Activated CD4-positive, alpha-beta T cell treated with anti-CD3 and anti-CD28 coated beads for 24 hours (primary cell): ENCODE measurements at places on chromosomes 12 and 14.

GRCh38 chr12:72337382-72337781 lies 65.2 kb downstream of the TRHDE start:
- no peak for DNase-seq

DNA sequence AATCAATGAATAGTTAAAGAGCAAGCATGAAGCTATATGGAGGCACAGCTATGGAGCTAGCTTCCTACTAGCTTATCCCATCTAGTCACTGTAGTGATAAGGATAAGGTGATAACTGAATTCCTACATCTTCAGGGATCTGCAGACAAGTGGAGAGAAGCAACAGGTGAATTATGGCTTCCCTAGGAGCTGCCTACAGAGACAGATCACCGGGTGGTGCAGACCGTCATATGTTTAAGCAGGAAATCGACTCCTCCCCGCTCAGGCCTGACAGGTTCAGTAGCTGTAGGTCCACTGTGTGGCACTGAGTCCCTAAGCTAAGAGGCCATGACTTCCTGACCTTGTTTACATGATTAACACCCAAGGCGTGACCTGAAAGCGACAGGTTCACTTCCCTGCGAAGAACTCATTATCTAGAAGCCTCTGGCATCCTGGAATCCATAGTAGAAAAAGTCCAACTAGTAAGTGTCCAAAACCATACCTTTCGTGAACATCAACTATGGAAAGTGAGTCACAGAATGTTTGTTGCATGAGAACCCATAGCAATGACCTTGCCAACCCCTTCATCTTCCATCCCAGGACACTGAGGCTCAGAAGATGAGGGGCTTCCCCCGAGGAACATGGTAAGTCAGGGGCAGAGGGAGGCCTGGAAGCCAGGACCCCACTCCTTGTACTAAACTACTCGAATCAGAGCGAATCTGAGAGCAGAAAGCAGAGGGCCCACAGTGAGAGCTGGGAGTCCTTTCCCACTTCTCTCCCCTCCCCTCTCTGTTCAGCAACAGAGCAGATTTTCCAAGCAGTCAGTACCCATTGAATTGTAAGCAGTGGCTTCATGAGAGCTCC lies 75.4 kb upstream of the CCND2 start:
- DNase-seq = no peak

- DNase-seq = peak; percentile 44
Measured at GRCh38 chr14:56117765-56118610, at the start of gene PELI2. Gene PELI2, plus strand, starts transcription at chr14:56118411. Its CDS starts 250 bp downstream, at chr14:56118661.

DNA sequence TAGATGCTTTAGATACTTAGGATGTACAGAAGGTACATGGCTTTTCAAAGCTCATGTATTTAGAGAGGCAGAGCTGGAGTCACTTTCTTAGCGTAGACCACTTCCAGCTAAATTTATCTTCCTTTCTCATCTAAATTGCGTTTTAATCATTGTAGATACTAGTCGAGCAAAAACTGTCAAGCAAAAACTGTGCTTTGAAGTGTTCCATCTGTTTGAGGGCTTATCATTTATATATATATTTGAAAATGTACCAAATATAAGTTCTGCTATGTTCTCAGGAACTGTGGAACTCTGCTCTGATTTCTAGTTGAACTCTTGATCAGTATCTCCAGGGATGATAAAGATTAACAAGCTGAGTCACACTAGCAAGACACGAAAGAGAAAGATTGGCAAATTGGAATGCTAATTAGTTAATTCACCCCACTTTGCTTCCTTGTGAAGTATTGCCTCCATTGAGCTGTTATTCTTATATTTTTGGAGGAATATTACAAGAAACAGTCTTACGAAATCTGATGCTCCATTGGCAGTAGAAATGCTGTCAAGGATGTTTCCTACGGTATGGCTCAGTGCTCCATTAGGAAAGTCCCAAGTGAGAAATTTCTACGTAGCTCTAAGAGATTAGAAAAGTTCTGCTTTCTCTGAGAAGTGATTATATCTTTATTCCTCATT lies 310.7 kb downstream of the AEBP2 start:
- DNase-seq = no peak

- no peak for DNase-seq
Measured at GRCh38 chr14:75578786-75579337, 442 bp downstream of the FLVCR2 start.

- DNase-seq = no peak
Measured at GRCh38 chr12:62919838-62920237, 15.1 kb downstream of the PPM1H start.

DNA sequence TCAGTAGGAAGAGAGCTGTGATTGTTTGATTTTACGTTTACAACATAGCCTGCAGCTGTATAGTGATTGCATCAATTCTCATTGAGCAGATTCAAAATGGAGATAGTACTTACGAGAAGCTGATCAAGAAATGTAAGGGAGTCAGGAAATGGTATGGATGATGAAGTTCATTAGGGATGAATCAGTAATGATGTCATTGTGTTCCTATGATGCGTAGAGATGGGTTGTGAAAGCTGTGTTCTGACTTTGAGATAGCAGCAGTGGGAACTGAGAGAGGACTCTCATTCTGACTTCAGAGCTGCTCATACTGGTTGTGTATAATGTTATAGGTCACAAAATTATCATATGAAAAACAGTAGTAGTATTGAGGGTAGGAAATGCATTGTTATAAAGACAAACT lies 44.0 kb downstream of the TTLL5 start:
- DNase-seq = no peak

DNA sequence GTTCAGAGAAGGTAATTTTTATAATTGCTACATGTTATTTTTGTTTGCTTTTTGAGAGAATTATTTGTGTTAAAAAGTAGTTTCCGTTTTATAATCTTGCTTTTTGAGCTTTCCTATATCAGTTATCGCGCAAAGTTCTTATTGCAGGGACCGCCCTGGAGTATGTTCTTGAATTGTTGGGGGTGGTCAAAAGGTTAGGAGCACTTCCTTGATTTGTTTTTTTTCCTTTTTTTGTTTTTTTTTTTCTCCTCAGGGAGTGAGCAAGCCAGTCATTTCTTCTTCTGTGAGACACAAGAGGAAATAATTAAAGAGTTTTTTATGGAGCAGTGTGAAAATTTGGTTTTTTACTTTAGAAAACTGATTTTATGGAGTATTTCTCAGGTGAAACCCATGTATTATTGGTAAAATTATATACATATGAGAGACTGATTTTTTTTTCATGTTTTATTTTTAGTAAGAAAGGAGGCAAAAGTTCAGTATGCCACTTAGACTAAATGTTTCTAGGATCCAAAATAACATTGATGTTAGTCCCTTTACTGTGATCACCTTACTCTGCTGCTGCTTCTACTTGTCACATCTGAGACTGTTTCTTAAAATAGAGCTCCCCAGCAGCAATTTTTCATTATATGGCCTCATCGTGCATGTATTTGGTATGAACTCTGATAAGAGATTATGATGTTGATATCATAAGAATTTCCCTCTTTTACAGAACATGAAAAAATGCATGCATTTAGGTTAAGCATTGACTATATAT lies 26.6 kb downstream of the PLEKHA5 start:
- no peak for DNase-seq

DNA sequence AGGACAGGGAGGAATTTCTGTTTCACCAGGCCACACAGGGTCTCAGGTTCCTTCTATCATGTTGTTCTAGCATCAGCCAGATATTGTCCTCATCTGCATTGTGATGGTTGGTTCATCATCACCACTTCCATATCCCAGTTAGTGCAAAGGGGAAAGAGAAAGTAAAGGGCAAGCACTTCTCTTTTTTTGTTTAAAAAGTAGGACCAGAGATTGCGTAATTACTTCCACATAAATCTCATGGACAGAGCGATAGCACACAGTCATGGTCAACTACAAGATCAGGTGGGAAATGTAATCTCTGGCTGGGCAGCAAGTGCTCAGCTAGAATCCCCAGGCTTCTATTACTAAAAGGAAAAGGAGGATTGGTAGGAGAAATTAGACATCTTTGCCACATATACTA lies 155.1 kb downstream of the KIF21A start:
- no peak for DNase-seq

DNA sequence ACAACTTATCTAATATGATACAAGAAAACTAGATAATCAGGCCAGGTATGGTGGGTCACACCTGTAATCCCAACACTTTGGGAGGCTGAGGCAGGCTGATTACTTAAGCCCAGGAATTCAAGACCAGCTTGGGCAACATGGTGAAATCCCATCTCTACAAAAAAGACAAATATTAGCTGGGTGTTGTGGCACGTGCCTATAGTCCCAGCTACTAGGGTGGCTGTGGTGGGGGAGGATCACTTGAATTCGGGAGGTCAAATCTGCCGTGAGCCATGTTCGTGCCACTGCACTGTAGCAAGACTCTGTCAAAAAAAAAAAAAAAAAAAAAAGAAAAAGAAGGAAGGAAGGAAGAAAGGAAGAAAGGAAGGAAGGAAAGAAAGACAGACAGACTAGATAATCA lies 27.0 kb downstream of the ZCRB1 start:
- no peak for DNase-seq

DNA sequence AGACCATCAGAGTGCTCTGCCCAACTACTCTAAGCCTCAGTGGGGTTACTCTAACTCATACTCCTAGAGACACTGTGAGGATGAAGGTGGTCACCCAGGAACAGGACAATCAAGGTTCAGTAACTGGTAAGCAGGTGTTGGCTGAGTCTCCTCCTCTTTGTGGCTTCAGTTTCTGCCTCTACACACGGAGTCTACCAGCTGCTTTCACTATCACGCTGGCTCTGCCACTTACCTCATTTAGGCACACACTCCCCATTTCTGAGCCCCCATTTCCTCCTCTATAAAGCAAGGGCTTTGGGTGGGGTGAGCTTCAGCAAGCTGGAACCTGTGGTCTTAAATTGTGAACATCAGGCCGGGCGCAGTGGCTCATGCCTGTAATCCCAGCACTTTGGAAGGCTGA lies 7.3 kb upstream of the TCHP start:
- DNase-seq = no peak

GRCh38 chr12:89372584-89373370 lies 20.5 kb upstream of the DUSP6 start:
- no peak for DNase-seq
